ENCODE measurements at places on chromosomes 6 and 20.

- no peak for DNase-seq
Measured at GRCh38 chr6:105726902-105727655, 324.2 kb upstream of the PREP start.

DNA sequence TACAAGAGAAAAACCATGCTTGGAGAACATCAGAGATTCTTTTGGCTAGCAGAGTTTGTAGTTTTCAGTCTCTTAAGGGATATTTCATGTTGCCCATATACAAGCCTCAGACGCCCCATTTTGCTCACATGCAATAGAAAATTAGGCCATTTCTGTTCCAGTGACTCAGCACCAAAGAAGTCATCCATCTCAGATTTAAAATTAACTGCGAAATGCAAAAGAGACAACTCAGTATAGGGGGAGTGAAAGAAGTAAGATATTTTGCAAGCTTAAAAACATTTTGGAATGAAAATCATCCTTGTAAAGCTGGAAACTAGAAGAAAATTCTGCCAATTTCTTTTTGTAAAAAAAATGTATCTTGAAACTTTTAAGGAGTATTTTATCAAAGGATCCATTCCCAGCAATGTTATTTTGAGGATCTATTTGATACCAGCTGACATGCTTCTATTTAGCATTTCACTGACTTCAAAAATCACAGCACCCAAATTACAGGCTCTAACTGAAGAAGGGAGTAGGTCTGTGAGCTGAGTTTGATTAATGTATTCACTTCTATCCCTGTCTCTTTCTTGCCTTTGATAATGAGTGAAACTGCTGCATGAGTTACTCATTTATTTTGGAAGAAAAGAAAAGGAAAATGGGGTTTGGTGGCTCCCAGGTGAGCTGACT, 223.7 kb upstream of the SULF2 start:
- DNase-seq, result no peak

DNA sequence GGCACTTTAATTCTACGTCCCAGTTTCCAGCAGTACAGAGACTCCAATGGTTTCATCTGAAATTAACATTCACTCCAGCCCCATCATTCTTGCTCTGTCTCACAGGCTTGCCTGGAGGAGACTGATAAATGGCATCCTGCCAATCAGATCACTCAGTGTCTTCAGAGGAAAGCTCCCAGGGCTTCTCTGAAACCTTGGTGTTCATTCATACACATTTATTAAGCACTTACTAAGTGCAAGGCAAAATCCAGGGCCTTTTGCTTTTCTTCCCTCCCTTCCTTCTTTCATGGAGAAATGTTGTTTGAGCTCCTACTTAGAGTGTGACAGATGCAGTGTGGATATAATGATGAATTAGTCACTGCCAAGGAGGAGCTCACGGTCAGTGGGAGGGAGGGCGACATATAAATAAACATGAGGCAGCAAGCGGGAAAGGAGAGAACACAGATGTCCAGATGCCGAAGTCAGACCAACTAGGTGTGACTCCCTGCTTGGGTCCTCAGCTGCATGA, 106.7 kb upstream of the DTNBP1 start:
- DNase-seq, result no peak

- DNase-seq, result no peak
Measured at GRCh38 chr20:17959257-17959627, 9.4 kb downstream of the SNX5 start.

DNA sequence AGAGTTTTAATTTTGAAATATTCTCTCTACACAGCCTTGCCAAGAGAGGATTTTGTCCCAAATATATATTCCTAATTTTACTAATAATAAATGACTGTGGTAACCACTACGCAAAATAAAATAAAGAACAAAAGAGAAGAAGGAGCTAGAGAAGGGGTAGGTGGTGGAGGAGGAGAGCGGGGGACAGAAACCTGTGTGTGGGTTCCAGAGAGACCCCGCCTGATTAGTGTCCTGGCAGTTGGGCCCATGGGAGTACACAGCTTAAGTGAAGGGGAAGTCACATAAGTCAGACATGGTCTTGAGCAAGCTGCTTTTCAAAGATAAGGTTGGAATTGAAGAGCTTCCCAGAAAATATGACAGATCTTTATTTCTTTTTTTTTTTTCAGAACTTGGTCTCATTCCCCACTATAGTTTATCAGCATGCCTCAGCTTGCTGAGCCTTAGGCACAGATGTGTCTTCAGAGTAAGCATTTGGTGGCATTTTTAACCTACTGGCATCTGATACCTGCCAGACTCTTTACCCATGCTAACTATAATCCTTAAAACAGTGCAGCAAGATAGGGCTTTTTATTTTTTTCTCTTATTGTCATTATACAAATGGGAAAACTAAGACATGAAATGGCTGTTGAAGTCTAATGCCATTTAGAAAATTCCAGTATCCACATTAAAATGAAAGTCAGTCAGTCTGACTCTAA, 9.6 kb upstream of the RHAG start:
- DNase-seq, result no peak

DNA sequence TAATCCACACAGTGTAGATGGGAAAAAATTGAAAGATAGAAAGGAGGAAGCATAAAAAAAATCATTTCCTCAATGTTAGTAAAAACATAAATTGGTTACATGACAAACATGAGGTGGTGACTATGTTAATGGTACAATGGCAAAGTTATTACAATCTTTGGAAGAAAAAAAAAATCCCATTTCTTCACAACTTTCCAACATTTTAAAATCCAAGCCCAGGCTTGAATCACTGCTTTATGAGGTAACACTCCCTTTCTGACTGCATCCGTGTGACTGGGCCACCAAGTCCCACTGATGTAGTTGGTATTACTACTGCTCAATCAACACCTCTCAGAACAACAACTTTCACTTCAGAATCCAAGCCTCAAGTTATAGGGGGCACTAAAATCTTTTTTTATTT, 160.4 kb downstream of the BTBD9 start:
- no peak for DNase-seq

- no peak for DNase-seq
Measured at GRCh38 chr20:24465730-24466129, 3.7 kb upstream of the SYNDIG1 start.

GRCh38 chr6:44494011-44494501, 106.5 kb downstream of the CDC5L start:
- no peak for DNase-seq

DNA sequence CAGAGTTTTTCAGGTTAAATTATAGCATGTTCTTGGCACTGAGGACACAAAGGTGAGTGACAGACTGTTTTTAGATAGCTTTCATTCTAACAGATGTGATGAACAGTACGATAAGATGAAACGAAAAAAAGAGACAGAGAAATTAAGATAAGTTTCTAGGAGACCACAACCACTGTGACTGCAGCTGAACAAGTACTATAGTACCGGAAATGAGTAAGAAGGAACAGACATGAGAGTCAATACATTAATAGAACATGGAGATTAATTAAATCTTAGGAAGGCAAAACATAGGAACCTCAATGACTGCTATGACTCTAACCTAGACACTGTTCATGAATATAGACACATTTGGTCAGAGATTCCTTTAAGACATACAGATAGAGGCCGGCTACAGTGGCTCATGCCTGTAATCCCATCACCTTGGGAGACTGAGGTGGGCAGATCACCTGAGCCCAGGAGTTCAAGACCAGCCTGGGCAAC, 40.2 kb downstream of the HBS1L start:
- no peak for DNase-seq

- no peak for DNase-seq
Measured at GRCh38 chr6:167140589-167141474, 16.9 kb downstream of the GPR31 start.

DNA sequence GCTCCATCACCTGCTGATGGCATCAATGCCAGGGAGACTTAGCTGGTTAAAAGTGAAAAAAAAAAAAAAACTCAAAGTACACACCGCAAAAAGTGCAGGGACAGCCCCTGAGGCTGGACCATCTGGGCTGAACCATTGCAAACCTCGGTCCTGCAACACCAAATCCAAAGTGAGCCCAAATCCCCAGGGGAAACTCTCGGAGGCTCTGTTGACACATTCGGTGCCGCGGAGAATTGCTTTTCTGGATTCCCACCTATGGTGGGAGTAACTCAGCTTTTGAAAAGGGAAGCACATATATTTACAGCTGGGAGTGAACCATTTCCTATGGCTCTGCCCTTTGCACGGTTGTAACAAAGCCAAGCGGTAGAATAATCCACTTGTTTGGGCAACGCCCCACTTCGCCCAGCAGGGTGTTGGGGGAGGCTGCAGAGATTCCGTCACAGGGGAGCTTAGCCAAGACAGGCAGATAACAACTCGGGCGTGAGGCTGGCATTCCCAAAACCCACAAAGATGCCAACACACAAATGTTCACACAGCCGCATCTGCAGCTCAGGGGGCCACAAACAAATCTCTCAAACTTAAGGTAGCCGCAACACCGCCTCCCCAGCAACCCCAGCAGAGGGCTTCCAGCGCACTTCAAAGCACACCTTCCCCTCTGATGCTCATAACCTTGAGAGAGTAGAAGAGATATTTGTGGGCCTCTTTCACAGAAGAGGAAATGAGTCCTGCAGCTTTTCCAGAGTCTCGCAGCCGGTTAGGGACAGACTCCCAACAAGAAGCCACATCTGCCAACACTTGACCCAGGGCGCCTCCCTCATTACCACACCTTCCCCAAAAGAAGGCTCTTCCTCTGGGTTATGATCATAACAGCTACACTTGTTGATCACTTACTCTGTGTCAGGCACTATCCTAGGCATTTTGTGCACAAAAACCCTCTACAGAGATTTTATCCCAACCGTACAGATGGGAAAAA, 11.4 kb downstream of the ZC3H12D start:
- DNase-seq, result no peak

DNA sequence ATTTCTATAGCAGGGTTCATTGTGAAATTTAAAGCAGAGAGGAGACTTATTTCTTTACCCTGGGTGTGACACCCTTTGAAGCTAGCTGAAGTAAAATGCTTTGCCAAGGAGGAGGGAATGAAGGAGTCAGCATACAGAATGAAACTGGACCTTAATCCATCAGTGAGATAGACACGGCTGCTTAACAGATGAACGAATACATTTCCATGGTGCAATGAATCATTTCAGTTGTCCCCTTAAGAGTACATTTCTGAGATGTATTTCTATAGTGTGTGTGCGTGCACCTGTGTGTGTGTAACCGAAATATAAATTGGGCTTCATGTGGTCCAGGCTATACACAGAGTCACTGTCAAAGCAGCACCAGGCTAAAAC, 73.8 kb upstream of the CD93 start:
- DNase-seq, result no peak

DNA sequence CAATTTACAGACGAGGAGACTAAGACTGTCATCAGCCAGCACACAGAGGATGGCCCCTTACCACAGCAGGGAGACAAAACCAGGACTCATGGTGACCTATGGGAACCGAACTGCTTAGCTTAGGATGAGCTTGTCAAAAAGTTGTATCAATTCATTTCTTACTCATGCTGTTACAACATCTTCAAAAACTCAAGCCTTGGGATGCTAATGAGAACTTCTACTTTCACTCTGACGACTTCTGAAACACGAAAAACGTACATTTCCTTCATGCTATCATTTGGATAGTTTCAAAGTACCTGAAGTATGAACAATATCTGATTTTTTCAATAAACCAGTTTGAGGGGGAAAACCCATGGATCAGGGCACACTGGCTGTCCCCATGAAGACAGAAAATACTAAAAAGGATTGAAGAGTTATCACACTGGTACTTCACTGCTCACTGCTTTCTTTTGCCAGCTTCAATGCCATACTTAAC, 31.9 kb downstream of the HIVEP2 start:
- DNase-seq, result no peak

DNA sequence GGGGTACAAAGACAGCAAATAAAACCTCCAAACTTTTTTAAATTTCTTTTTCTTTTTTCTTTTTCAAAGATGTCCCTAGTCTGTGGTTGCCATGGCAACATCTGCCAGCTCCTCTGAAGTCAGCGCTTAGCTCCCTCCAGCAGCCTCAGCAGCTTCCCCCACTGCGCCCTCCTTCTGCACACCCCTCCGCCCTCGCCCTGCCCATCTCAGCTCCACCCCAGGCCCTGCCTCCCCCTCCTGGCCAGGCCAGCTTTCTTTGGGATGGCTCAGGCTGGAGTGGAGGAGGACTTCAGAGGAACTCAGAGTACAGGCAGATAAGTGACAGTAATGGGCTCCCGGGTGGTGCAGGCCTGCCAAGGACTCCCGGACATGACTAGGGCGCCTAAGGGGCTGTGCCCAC, 104.6 kb downstream of the LRFN2 start:
- no peak for DNase-seq

DNA sequence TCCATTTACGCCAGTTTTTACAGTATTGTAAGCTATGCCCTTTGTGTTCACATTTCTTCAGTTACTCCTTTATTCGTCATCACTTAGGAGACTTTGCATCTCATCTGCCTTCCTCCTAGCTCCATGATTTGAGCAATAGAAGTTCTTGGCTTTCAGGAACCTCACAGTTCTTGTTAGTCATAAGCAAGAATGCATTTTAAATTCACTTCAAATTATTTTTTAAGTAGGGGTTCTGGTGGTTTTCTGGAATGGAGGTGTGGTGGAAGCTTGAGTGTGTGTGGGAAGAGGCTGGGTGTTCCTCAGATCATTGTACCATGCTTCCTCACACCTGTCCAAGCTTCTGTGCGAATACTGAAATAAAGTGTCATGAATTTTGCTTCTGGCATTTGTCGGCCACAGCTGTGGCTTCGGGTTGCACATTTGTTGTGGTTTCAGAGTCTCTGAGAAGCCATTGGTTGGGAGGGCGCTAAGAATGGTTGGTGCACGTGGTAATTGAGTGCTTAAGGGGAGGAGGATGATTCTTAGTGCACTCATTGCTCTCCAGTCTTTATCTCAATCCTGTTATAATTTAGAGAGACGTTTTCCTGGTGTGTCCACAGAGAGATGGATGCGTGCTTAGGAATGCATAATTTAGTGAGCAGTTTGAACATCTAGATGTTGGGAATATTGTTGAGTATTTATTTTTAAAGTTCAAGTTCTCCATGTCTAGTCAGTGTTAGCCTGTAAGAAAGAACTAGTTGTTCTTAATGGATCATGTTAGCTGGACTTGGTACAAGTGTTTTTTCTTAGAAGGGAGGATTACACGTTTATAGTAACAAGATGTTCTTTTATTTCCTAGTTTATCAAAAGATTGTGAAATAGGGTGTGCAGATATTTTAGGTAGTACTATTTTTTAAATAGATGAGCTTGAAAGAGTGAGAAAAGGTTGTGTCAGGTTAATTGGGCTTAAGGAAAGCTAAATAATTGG, 31.9 kb downstream of the FOXO3 start:
- no peak for DNase-seq

DNA sequence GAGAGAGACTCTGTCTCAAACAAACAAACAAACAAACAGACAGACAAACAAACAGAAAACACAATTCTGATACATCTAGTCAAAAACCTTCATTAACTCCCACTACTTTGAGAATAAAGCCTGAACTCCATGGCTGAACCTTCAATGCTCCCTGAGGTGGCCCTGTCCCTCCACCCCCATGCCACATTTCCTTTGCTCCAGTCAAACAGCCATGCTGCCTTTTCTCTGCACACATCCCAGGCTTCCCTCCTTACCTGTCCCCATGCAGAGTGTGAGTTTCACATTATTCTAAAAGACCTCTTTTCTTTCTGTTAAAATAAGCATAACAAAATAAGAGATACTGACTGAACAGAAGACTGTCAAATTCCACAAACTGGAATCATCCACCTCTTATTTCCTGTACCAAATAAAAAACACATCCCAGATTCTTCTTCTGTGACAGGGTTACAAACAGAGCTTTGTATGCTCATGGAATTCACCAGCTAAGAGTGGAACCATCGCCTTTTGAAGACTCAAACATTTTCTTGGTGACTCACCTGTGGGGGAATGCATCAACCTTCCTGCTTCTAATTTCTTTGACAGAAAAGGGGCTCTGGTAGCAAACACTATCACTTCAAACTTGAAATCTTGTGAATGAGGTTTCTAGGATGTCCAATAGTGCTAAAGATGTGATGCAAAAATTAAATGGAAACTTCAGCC, 71.0 kb upstream of the SLC22A16 start:
- DNase-seq, result no peak

GRCh38 chr20:10076126-10077080, 41.6 kb downstream of the ANKEF1 start:
- no peak for DNase-seq
